ENCODE measurements at places on chromosomes 1 and 21. TPM values are rescaled to one million over a fixed set of nuclear protein-coding genes. Genes with fewer than 3 reads are reported as not detected.

The RGS4 gene
- not detected for total RNA-seq

The ZSWIM5 gene
- 0.80 TPM for total RNA-seq

The C8B gene
- total RNA-seq, result 0.68 TPM

The MROH7 gene
- total RNA-seq, result 1.3 TPM

The CHODL gene
- not detected for total RNA-seq
